ENCODE measurements at places on chromosomes 2 and 18.
A peak's percentile ranks its signal among the peaks of the same experiment; 100 is the strongest.

DNA sequence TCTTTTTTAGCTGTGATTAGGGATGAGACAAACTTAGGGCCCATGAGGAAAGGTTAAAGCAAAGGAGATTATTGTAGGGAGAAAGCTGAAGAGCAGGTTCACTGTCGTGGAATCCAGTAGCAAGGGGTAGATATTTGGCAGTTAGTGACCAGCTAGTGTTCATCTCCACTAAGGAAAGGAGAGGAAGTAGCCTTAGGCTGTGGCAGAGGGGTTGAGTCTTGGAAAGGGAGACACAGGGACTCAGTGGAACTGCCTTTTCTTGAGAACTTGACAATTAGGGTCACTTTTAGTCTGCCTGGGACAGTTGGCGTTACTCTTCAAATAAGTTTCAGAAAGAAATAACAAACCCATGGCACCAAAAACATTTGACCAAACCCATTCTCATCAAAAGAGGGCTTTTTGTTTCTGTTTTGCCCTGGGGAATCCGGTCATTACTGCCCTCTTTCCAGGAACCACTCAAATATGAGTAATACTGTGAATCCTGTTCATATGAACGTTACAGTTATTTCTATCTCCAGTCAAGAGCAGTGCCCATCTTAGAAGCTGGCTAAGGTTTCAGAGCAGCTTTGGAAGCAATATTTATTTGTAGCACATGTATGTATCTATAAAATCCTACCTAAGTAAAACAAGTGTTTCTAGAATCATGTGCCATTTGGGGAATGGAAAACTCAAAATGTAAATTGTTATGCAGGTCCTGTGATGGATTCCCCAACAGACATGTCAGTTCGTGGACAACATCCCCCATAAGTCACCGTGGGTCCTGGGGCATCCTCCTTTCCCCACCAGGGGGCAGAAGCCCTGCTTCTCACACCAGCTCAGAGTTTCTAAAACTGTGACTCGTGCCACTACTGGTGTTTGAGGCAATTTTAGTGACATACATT is 77.3 kb upstream of the PHLPP1 start:
- peak; percentile 72 for DNase-seq

GRCh38 chr18:58590839-58591238 is 38.1 kb downstream of the ALPK2 start:
- no peak for DNase-seq

DNA sequence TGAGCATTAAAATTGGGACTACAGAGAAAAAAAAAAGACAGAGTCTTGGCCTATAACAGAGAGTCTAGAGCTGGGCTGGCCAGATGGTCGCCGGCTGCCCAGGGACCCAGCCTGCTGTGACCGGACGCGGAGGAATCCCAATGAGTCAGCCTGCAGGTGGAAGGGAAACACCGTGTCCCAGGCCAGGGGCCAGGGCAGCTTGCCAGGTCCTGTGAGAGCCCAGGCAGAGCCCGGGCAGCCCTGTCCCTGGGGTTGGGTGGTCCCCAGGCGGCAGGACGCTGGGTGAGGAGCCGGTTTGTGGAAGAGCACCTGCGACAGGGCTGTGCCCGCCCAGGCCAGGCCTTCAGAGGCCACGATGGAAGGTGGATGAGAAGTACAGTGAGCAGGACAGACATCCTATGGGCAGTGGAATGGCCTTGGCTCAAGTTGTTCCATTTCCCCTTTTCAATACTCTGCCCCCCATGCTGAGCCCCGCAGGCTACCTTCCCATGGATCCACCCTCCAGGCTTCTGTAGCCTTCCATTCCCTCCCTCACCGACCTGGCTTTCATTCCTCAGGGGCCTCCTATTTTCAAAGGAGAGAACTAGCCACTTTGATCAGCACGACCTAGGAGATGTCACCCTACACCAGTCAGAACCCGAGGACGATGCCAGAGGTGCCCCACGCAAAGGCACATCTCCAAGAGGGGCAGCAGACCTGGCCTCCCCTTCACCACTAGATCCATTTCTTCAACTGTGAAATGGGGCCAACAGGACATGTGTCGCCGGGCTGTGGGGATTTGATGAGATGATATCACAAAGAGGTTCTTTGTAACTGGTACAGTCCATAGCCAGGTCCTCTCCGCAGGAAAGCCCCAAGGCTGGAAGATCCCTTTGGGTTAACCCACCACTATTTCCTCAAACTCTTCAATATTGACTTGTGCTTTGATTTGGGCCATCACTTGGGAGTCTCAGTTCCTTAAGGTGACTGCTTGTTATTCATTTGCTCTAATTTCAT is 87.5 kb downstream of the POLR1A start:
- DNase-seq, result no peak

DNA sequence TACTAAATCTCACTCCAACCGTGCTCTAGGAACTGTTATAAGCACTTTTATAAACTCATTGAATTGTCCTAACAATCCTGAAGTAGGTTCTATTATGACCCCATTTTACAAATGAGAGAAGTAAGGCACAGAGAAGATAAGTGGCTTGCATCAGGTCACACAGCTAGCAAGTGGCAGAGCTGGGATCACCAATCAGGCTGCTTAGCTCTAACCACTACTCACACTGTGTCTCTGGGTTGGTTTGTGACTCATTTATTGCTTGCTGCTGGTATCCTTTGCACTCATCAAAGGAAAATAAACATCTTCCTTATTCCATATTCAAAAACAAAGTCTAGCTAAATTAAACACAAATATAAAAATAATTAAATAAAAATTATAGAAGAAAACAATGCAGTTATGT is 42.5 kb upstream of the IL1R2 start:
- no peak for DNase-seq

DNA sequence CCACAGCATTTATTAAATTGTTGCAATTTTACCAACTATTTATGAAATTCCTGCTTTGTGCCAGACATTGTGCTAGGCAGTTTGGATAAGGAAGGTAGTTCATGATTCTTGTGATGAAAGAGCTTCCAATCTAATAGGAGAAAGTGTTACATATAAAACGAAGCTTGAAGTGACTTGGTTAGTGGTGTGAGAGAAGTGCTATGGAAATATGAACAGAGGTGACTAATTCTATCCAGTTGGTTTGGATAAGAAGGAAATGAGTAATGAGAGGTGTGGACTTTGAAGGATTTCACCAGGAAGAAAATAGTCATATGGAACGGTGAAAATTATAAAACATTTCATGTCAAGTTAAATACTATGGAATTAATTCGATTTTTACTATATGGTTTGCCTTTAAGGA is 48.6 kb downstream of the EML6 start:
- no peak for DNase-seq

- DNase-seq, result no peak
These were observed 35.9 kb downstream of the FAM228A start for GRCh38 chr2:24210723-24211122.

GRCh38 chr2:40448476-40449079 is 3.3 kb downstream of the SLC8A1 start:
- peak; percentile 26 for DNase-seq

DNA sequence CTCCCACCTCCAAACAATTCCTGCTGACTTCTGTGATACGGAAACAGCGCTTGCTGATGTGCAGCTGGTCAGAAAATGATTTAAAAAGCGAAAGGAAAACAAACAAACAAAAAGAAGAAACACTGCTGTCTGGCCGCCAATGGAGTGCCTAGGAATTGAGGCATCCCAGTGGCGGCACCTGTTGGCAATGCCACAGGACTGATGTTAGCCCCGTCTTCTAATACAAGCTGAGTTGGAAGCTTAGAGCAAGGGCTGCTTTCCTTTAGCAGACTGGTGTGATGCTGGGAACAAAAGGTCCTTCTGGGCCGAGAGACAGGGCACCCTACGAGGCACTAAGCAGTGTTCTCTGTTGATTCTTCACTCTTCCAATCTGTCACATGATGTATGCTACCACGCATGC is 163.6 kb upstream of the REV1 start:
- DNase-seq, result no peak

DNA sequence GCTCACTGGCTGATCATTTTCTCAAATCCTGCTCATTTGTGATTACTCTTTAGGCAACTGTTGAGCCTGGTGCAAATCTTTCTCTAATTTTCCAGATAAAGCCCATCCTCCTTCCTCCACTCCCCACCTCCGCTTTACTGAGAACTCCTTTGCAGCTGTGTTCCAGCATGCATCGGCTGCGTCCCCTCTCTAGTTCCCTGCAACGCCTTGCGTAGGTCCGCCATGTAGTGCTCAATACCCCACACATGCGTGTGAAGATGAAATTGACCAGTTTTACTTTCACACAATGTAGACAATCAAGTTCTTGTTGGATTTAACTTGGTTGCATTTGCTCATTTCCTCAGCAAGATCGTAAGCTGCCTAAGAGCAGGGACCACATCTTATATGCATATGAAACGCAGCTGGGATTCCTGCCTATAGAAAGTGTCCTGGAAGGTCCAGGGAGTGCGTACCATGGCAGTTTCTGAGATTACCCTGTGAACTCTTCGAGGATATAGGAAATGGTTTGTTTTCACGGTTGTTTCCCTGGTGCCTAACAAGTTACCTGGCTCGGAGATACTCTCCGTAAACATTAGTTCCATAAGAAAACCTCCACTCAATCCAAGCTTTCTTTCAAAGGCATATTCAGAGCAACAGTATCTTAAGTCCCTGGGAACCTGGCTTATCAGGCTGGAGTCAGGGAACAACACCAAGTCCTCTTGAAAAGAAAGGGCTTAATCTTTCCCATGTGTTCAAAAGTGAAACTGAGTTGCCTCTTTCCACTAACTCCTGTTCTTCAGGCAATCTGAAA is 766.4 kb upstream of the ID2 start:
- no peak for DNase-seq

DNA sequence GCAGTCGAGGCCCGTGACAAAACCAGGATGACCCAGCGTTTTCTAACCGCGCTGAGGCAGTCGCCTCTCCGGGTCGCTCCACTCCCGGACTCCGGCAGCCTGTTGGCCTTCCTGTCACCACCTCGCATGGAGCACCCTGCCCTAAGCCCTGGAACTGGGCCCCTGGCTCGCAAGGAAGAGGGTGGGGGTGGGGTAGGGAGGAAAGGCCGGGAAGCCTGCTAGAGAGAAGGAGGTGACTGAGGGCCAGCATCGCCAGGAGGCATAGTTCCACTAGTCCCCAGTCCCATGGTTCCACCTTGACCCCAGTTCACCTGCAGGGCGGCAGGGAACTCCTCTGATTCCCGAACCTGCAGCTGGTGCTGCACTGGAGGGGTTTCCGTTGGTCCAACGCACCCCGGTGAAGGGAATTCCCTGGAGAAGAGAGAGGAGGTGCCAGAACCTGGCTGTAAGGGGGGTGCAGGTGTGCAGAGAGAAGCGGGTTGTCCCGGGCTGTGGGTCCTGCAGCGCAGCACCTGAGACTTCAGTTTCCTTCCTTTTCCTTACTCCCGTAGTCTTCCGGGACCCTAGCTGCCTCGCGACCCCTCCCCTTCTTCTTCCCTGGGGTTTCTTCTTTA is 11.8 kb upstream of the EN1 start:
- DNase-seq, result no peak

- DNase-seq, result no peak
These were observed 7.4 kb downstream of the NFATC1 start for GRCh38 chr18:79402977-79403722.

- no peak for DNase-seq
These were observed 571.3 kb upstream of the LRRTM4 start for GRCh38 chr2:78093436-78093835.

- no peak for DNase-seq
These were observed 73.9 kb downstream of the MTCL1 start for GRCh38 chr18:8779251-8779650.

DNA sequence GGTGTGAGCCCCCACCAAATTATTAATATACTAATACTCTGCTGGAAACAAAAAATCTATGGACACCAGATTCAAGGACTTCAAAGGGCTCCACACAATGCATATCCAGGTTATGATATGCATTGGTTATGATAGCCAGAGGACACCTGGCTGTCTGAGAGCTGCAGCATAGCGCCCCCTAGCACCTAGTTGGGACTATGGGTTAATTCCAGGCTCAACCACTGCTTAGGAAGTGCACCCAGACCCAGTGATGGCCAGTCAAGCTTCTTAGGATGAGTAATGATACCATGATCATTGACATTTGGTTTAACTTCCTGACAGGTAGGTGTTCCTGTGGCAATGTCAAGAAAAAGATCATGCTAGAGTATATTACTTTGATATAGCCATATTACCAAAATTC is 3.8 kb upstream of the FRZB start:
- peak; percentile 29 for DNase-seq

DNA sequence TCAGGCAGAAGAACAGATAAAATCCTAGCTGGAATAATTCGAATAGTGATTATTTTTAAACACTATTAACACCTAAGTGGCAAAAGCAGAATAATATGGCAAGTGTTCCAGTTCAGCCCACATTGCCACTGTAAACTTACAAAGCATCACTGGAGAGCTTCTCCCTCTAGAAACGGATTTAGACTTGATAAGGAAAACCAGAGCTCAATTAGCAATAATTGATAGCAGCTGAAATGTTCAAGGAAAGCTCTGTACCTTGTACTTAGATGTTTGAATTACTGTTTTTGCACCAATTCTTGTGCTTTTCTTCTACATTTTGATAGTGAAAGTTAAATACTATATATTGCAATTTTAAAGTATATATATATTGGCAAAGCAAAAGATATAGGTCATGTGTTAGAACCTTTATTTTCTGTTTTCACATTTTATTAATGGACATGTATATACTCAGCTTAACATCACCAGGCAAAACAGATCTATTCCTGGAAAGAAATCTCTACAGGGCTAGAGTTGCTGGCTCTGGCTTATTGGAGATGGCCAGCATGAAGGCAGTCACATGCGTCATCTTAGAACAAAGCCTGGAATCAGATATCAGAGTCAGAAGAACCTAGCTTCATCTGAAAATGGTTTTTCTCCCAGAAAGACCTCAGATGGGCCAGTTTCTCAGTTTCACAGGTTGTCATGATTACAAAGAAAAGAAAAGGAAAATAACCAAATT is 149.1 kb upstream of the CTAGE1 start:
- DNase-seq, result no peak

GRCh38 chr2:98615481-98615880 is 7.1 kb downstream of the UNC50 start:
- DNase-seq, result no peak

DNA sequence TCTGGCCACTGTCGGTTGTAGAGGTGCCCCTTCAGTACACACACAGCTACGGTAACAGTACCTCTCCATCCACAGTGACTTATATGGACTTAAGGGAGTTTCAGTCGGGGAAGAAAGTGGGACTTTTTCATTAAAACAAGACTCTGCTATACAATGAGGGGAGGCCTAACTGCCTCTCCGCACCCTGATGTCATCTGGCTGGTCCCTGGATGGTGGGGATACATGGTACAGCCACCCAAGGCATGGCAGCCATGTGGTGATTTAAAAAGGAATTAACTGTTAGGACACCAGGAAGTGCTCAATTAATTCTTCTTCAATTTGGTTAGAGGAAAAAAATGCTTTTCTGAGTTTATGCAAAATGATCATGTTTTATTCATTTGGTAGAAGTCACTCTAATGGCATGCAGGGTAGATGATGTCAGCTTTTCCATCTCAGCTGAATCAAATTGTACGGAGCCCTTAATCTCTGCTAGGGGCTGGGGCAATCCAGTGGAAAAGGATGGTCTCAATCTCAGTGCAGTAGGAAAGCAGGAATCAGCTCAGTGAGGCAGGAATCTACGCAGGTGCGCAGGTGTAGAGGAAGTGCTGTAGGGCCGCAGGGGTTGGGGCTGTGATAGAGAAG is 243.9 kb downstream of the PRKCE start:
- no peak for DNase-seq

Data from GM20000 (cell line).